ENCODE measurements at places on chromosomes 11 and 22.

DNA sequence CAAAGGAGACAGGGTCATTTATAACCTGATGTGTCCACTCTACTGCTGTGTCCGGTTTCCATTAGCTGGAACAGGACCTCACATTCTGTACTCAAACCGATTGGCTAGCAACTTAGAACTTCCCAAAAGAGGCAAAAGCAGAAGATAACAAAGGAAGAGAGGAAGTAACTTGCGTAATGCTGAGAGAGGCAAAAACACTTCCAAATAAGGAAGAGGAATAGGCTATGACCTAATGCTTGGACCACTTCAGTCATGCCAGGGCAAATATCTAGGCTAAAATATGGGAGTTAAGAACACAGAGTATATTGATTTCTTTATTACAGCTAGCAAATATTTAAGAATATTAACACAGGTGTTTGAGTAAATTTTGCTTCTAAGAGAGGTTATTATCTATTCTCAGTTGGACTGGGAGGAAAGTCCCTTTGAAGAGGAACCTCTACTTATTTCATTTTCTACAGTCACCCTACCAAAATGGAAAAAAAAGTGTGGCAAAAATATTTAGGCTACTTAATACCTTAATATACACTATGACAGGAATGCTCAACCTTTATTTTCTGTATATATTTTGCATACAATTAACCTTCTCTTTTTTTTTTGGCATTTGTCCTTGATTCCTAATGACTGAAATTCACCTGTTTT is 499.8 kb upstream of the CHORDC1 start:
- DNase-seq: no peak

DNA sequence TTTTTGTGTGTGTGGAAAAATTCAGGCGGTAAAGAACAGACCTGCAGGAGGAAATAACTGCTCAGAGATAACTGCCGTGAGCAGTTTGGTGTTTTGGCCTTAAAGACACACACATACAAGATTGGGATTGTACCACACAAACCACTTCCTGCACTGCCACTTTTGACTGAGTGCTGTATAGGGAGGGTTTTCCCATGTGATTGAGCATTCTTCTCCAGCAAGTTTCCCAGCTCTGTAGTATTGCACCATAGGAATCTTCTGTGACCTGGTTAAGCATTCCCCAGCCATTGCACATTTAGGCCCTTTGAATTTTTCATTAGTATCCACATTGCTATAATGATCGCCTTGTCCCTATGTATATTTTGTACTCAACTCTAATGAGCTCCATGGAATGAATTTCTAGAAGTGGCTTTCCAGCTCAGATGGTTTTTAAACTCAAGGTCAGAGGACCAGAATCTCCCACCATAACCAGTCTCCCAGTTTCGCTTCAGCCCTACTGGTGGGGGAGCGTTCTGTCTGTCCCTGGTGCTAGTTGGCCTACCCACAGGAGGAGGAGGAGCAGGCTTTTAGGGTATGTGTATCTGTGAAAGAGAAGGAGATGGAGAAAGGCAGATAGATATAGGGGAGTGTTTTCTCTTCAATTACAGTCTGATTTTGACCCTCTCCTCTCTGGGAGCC is 9.3 kb downstream of the CD82 start:
- no peak for DNase-seq

GRCh38 chr11:112279901-112280267 is 19.2 kb upstream of the PLET1 start:
- DNase-seq: peak; percentile 55

DNA sequence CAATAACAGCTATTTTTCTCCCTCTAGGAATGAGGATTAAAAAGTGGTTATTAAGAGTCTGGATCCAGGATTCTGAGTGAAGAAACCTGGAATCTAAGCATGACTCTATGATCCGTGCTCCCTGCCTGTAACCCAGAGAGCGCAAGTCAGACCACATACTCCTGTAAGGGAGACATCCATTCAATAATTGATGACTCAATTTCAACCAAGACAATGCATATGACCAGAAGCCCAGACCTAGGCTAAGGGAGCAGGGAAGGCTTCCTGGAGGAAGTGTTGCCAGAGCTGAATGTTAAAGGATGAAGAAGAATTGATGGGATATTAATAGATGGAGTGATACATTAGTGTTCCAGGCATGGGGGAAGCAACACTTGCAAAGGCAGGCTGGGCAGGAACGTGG is 13.8 kb upstream of the PAMR1 start:
- DNase-seq: no peak

DNA sequence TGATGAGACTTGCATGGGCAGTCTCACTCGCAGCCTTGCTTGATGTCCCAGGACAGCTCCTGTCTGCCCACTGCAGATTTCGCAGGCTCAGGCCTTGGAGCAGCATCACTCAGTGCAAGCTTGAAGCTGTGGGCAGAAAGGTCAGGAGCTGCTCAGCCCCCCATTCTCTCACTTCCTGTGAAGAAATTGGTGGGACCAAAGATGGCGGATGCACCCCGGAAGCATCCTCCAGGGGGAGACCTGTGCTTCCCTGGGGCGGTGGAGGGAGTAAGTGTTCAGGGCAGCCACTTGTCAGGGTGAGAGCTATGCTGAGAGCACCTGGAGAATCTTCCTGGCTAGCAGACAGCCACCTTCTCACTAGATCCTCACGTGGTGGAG is 11.3 kb downstream of the PLAAT2 start:
- no peak for DNase-seq

DNA sequence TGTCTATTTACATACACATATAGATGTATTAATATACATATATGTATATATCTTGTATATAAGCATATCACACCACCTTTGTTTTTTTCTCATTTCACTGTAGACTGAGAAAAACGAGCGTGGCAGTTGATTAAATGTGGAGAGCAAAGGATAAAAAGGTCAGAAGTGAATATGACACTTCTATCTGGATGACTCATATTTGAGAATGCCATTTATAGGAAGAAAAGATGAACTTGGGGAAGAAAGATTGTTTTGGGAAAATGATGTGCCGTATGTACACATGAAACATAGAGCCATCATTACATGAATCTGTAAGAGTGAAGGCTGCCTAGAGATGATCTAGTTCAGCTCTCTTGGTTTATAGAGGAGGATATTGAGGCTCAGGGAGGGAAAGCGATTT is 28.7 kb downstream of the AMOTL1 start:
- DNase-seq: no peak

DNA sequence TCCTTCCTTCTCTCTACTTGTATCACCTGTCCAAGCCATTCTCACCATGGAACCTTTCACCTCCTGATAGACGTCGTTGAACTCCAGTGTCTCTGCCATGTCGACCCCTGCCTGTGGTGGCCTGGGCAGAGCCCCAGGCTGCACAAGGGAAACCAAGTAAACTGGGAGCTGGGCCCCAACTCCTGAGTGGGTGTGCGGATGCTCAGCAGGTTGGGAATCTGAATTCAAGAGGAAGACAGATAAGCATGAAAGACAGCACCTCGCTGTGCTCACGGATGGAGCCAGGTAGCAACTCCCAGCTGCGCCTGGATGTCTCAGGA is 709 bp downstream of the SSRP1 start:
- DNase-seq: no peak

DNA sequence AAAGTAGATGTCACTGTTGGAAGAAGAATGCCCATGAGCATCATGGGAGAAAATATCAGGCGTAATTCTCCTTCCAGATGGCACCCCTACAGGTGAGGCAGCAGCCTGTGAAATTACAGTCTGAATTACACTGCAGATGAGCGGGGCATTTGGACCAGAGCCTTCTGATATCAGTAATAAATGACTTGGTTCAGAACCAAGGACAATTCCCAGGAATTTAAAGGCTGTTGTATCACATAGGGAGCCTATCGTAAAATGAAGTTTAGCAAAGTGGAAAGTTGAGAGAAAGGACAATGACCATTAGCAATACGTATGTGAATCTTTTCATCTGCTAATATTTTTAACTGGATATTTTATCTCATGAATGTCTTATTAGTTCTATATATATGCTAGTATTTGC is 61.3 kb downstream of the PRMT3 start:
- DNase-seq: no peak

DNA sequence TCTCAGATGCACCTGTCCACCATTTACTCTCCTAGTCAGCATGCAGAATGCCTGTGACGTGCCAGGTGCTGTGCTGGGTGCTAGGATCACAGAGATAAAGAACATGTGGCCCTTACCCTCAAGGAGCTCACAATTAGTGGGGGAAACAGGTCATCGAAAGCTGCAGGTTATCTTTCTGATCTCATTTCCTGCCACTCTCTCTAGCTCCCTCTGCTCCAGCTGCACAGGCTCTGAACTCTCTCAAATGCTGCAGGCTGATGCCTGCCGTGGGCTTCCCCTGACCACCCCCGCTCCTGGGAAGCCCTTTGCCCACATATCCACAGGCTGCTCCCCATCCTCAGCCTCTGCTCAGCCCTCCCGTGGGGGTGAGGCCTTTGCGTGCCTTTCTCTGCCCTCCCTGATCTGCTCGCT is 29.6 kb downstream of the SHANK3 start:
- no peak for DNase-seq

DNA sequence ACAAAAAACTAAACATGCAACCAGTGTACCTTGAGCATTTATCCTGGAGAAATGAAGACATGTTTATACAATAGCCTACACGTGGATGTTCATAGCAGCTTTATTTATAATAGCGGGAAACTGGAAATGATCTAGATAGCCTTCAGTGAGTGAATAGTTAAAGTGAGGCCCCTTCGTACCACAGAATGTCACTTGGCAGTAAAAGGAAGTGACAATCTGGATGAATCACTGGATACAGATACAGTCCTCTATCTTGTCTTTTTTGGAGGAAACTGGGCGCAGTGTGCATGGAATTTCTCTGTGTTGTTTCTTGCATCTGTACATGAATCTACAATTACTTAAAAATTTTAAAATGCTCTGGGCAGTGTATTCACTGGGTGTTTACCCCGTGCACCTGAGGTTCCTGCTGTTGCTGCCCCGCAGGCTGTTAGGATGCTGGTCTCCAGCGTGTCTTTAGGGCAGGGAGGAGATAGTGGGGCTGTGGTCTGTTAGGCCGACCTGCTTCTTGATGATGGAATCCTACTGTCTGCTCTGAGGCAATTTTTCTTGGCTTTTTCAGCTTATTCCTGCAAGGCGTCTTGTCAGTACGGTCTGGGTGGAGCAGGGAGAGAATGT is 23.2 kb downstream of the DERL3 start:
- DNase-seq: no peak

DNA sequence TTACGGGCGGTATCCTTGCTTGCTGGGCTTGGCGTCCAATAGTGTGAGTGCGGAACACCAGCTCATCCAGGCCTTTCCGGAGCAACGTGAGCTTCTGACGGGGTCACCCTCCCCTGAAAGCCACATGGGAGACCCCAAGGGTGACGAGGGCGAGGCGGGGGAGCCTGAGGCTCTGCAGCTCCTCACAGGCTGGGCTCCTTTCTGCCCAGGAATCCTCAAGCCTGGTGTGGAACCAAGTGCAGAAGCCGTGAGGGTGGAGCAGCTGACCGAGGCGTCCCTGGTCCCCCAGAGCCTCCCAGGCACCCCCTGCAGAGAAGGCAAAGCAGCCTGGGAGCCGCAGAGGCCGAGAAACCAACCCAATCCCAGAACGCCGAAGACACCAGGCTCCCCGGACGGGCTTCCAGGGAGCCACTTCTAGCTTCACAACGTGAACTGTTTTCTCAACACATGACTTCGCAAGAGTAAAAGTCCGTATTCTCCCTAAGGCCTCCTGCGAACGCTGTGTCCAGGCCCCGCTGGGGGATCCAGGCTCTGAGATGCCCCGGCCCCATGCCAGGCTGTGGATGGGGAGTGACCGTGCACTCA is 530.3 kb downstream of the BRD1 start:
- DNase-seq: no peak

GRCh38 chr11:78420255-78420764 is 2.7 kb upstream of the GAB2 start:
- no peak for DNase-seq

DNA sequence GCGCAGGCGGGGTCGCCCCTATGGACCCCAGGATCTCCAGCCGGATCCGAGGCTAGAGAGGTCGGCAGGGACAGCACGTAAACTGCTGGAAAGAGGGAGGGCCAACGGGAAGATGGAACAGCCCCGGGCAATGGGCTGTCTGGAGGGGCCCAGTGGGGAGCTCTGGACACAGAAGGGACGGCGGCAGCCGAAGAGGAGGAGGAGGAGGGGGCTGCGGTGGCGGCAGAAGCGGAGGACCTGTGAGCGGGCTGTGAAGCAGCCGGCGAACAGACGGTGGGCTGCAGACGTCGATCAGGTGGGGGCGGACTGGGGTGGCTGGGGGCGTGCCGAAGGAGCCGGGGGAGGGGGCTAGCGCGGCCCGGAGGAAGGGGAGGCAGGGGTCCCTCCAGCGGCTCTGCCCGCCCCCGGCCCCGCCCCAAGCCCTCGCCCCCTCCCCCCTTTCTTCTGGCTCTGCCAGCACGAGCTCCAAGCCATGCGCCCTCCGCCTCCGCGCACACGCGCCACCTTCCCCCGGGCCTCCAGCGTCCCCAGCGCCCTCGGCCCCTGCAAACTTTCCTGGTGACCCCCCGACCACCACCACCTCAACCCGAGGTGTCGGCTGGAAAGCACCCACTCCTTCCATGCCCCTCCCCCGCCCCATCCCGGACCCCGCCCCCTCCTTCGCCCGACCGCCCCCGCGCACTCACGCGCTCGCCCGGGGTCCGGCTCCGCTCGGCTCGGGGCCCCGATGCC is 432 bp downstream of the TNKS1BP1 start:
- DNase-seq: no peak

GRCh38 chr11:80686889-80687288 is 1246.1 kb upstream of the TENM4 start:
- DNase-seq: no peak

DNA sequence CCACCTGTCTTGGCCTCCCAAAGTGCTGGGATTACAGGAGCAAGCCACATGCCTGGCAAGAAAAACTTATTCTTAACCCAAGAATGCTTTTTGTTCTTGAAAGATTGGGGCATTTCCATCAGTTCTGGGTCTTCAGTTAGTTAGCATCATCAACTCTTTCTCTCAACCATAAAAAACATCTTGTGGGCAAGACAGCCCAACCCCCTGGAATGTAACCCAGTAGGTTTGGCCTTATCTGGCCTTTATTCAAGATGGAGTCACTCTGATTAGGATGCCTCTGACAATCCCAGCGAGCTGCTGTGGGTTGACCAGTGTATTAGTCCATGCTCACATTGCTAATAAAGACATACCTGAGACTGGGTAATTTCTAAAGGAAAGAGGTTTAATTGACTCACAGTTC is 9.2 kb upstream of the TPCN2 start:
- no peak for DNase-seq

- no peak for DNase-seq
These were observed 255.4 kb downstream of the MIAT start for GRCh38 chr22:26912655-26913345.

DNA sequence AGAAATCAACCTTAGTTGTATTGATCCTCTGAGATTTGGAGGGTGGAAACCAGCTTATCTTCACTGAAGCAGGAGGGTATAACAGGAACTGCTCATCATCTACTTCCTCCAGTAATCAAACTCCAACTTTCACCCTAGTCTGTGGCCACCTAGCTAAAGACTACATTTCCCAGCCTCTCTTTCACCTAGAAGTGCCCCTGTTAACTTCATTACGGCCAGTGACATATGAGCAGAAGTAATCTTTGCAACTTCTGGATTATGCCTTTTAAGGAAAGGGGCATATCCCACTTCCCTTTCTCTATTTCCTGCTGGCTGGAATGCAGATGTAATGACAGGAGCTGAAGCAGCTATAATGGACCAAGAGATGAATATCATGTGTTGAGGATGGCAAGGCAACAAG is 7.6 kb upstream of the VPS37C start:
- DNase-seq: no peak

- no peak for DNase-seq
These were observed 32.7 kb upstream of the FAR1 start for GRCh38 chr11:13635804-13636203.

- no peak for DNase-seq
These were observed 687.8 kb downstream of the FAM181B start for GRCh38 chr11:82045748-82046457.
